ENCODE measurements at places on chromosomes 6 and 20. TPM values are rescaled to one million over a fixed set of nuclear protein-coding genes. Genes with fewer than 3 reads are reported as not detected.

ADISSP gene
- 11.8 TPM for total RNA-seq

TP53TG5 gene
- not detected for total RNA-seq

ABT1 gene
- 19.7 TPM for total RNA-seq

IL20RA gene
- total RNA-seq: 19.9 TPM

TOX2 gene
- 8.8 TPM for total RNA-seq

NINL gene
- 31.1 TPM for total RNA-seq

DNA sequence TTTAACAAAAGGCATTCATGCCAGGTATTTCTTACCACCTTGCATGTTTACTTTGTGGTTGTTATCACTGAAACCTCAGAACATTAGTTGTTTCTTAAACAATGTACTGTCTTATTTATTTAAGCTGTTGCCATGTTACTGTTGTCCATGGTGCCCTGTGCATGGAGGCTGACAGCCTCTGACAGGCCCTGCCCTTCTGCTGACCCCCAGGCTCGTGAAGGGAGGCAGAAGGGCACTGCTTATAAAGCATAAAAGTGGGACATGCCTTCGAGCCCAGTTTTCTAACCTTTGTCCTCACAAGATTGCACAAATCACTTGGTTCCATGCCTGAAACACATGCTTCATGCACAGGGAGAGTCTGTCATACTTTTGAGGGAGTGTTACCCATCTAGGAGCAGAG, 46.7 kb upstream of the CLIC5 start:
- H3K4me3 ChIP-seq: no peak overlapping the region
- no peaks in the 10 kb centered on the region for H3K27me3 ChIP-seq
- H3K36me3 ChIP-seq: no peaks in the 10 kb centered on the region
- H3K27ac ChIP-seq: no peak overlapping the region

DNA sequence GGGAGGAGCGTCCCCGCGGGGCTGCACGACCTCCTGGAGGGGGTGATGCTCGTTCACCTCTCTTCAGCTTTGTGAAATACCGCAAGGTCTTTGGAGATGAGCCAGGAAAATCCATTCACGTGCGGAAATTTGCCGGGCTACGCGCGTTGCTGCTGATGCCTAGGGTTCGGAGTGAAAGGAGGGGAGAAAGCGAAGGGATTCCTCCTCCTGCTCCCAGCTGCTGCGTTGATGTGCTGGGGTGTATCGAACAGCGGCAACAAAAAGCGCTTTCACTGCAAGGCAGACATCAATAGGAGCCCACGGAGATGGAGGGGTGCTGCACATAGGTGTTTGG, 391 bp upstream of the B3GAT2 start:
- peaks cover 5% of the 10 kb centered on the region for H3K4me1 ChIP-seq
- H3K4me3 ChIP-seq: peak overlapping the region; percentile 44
- no peaks in the 10 kb centered on the region for H3K27me3 ChIP-seq
- H3K27ac ChIP-seq: no peak overlapping the region

DNA sequence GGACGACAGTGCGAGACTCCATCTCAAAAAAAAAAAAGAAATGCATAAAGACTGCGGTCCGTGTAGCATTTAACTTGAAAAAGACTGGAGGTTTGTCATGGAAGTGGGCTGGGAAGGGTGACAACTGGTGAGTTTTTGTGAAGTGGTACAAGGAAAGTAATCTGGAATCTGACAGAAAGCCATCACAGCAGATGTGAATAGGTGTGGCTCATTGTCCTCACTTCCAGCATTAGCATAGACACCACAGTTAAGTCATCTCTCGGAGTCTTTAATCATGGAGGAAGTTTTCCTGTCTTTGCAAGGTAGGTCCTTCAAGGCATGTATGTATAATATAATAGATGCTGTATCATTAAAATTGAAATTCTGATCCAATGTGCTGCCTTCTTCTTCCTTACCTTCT, 453.2 kb downstream of the TFAP2A start:
- no peaks in the 10 kb centered on the region for H3K27me3 ChIP-seq
- DNase-seq: no peak
- no peak overlapping the region for H3K27ac ChIP-seq

DNA sequence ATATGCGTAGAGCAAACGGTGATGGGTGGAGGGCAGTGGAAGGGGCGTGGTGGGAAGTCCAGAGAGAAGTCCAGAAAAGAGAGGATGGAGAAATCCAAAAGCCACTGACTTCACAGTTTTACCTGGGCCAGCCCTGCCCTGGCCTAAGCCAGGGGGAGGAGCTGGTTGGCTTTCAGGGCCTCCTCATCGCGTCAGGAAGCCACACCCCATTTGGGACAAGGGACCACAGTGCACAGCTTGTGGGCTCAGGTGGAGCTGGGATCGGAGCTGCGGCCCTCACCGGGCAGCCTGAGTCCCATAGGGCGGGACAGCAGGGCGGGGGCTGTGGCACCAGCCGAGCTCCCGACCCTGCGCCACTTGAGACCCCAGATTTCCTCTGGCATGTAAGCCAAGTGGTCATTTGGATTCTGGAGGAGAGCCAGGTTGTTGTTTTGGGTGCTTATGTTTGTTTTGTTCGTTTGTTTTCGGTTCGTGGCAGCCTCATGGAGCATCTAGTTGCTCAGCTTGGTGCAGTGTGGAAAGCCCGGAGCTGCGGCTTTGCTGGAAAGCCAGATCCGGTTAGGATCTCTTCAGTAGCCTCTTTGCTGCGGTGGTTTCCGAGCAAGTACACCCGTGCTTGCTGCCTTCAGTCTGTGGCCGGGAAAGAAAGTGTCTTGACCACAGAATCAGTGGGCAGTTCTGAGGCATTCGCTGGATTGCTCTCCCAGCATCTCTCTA, 42.2 kb downstream of the RIOK1 start:
- no peak overlapping the region for H3K4me3 ChIP-seq
- H3K4me1 ChIP-seq: no peaks in the 10 kb centered on the region
- no peaks in the 10 kb centered on the region for H3K36me3 ChIP-seq
- no peak overlapping the region for H3K27ac ChIP-seq
- no peak for DNase-seq
- no peaks in the 10 kb centered on the region for H3K27me3 ChIP-seq

GRCh38 chr6:1820714-1821113, 211.0 kb downstream of the FOXC1 start:
- H3K4me1 ChIP-seq: no peaks in the 10 kb centered on the region
- DNase-seq: no peak
- no peak overlapping the region for H3K27ac ChIP-seq
- no peak overlapping the region for H3K4me3 ChIP-seq
- no peaks in the 10 kb centered on the region for H3K27me3 ChIP-seq
- no peaks in the 10 kb centered on the region for H3K36me3 ChIP-seq

- no peak overlapping the region for H3K27ac ChIP-seq
- H3K36me3 ChIP-seq: no peaks in the 10 kb centered on the region
- H3K4me3 ChIP-seq: no peak overlapping the region
- no peak for DNase-seq
- H3K27me3 ChIP-seq: no peaks in the 10 kb centered on the region
- no peaks in the 10 kb centered on the region for H3K4me1 ChIP-seq
Observed at GRCh38 chr6:33861722-33862121, 57.9 kb upstream of the MLN start.

DNA sequence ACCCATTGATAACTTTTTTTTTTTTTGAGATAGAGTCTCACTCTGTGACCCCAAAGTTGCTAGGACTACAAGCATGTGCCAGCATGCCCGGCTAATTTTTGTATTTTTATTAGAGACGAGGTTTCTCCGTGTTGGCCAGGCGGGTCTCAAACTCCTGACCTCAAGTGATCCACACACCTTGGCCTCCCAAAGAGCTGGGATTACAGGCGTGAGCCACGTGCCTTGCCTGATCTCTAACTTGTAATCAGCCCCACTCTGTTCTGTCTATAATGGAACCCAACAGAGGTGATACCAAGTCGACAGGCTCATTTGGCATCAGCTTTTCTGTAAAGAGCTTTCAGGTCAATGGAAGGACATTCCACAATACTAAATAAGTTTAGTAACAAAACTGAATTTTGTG, 99.4 kb downstream of the HFE start:
- no peaks in the 10 kb centered on the region for H3K36me3 ChIP-seq
- no peak for DNase-seq
- H3K27ac ChIP-seq: no peak overlapping the region
- no peaks in the 10 kb centered on the region for H3K27me3 ChIP-seq

GRCh38 chr20:56857950-56858349, 228.8 kb downstream of the TFAP2C start:
- H3K27ac ChIP-seq: no peak overlapping the region
- H3K27me3 ChIP-seq: no peaks in the 10 kb centered on the region
- H3K4me3 ChIP-seq: no peak overlapping the region

- no peak overlapping the region for H3K4me3 ChIP-seq
- no peak for DNase-seq
- H3K4me1 ChIP-seq: no peaks in the 10 kb centered on the region
Observed at GRCh38 chr6:144292372-144292771, 7.2 kb downstream of the UTRN start.

DNA sequence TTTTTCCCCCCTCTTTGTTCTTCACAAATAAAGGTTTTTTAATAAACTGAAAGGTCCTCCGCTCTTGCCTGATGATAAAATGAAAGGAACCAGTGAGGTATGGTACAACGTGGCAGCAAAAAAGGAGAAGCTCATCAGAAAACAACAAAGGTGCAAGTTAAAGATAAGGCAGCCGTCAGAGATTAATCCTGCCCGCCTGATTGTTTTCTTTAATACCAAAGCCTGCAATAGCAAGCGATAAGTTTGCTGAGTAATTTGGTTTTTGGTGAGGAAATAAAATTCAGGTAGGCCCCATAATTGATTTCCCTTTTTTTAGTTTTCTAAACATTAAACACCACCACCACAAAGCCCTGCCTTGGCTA, 177.9 kb downstream of the MBOAT1 start:
- DNase-seq: no peak
- H3K27ac ChIP-seq: no peak overlapping the region
- H3K4me1 ChIP-seq: no peaks in the 10 kb centered on the region

DNA sequence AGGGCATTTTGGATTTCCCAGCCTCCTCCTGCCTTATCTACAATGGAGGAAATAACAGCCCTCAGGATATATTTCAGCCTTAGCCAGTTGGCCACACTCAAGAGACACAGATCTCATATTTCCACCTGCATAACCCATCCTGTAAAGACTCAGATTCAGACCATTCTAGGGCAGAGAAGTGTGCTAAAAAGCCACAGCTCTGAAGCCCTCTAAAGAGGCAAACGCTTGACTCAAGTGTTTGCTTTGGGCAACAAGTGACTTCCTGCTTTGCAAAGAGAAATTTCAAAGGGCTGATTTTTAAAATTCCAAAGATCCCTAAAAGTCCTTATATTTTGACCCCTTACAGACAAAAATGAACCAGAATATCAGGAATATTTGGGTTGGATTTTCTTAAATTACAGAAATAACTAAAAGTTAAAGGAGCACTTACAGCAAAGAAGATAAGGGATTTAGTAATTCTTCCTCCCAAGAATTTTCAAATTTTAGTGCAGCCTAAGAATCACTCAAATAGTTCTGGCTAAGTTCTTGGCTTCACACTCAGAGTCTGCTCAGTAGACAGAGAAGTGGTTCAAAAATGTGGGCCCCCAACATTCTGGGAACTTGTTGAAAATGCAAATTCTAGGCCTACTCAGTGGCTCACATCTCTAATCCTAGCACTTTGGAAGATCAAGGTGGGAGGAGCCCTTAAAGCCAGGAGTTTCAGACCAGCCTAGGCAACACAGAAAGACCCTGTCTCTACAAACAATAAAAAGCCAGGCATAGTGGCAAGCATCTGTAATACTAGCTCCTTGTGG, 18.9 kb upstream of the ADGRF5 start:
- H3K27me3 ChIP-seq: no peaks in the 10 kb centered on the region
- H3K36me3 ChIP-seq: no peaks in the 10 kb centered on the region
- no peak for DNase-seq
- no peak overlapping the region for H3K27ac ChIP-seq
- H3K4me3 ChIP-seq: no peak overlapping the region

- H3K4me1 ChIP-seq: no peaks in the 10 kb centered on the region
- no peaks in the 10 kb centered on the region for H3K36me3 ChIP-seq
- DNase-seq: peak; percentile 12
- no peak overlapping the region for H3K27ac ChIP-seq
Observed at GRCh38 chr6:55980627-55981211, 105.3 kb upstream of the BMP5 start.

DNA sequence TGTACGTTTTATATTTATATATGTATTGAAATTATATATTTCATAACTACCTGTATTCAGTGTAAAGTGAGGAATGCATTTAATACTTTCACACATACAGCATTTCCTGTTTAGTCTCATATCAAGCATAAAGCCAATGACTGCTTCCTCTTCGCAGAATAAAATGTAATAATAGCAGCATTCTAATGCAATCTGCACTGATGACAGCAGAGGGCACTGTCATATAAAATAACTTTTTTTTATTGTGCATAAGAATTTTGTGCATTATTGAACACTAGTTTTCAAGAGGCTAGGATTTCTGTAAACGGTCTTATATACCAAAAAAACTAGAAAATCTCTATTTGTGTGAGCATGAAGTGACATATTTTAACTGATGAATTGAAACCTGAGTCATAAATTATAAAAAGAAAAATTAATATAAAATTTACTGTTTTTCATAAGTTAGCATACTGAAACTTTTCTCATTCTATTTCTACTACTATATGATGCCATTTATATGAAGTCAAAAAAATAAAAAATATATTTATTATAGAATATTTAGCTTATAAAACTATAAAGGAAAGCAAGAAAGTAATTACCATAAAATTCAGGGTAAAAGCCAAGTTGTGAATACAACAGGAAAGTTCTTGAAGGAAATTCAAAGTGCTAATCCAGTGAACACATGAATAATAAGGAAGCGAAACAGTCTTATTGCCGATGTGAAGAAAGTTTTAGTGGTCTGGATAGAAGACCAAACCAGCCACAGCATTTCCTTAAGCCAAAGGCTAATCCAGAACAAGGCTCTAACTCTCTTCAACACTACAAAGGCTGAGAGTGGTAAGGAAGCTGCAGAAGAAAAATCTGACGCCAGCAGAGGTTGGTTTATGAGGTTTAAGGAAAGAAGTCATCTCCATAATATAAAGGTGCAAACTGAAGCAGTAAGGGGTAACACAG, 36.3 kb downstream of the RNF146 start:
- peak; percentile 31 for DNase-seq
- H3K4me3 ChIP-seq: no peak overlapping the region
- no peak overlapping the region for H3K27ac ChIP-seq
- no peaks in the 10 kb centered on the region for H3K4me1 ChIP-seq
- H3K36me3 ChIP-seq: no peaks in the 10 kb centered on the region
- H3K27me3 ChIP-seq: no peaks in the 10 kb centered on the region

Data from prostate gland (tissue), 2 donors.